Right ventricle myocardium superior (tissue), 1 donor: ENCODE measurements at places on chromosomes 1 and 21. TPM values are rescaled to one million over a fixed set of nuclear protein-coding genes. Genes with fewer than 3 reads are reported as not detected.

The NID1 gene
- 51.2 TPM for total RNA-seq

The SWT1 gene
- total RNA-seq = 6.1 TPM

The C1QC gene
- total RNA-seq = 110 TPM

The GOLT1A gene
- total RNA-seq = not detected

The KPRP gene
- not detected for total RNA-seq

- no peak for DNase-seq
Measured at GRCh38 chr1:228901936-228902681, 166.8 kb downstream of the RHOU start.

DNA sequence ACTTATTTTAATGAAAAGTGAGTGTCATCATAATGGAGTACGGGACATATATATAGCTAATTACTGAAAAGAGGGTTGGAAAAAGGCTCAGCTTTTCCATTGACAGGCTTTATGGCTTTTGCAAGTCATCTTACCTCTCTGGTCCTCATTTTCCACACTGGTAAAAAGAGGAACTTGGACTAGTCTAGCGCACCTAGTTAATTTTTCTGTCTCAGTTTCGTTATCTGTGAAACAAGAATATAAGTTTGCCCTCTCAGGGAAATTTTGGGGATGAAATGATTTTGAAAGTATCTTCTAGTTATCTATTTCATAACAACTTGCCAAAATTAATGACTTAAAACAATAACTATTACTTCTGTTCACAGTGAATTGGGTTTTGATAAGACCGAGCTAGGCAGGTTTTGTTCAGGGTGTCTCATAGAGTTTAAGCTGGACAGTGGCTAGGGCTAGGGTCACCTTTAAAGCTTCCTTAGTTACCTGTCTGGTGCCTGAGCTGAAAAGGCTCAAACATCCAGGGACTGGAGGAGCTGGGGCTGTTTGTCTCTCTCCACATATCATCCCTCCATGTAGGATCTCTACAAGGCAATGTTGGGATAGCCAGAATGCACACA is 91.7 kb downstream of the TYW3 start:
- no peak for DNase-seq

GRCh38 chr1:28934676-28935075 is 20.3 kb downstream of the EPB41 start:
- DNase-seq = no peak

- DNase-seq = no peak
Measured at GRCh38 chr1:221488550-221488949, 253.3 kb downstream of the DUSP10 start.

DNA sequence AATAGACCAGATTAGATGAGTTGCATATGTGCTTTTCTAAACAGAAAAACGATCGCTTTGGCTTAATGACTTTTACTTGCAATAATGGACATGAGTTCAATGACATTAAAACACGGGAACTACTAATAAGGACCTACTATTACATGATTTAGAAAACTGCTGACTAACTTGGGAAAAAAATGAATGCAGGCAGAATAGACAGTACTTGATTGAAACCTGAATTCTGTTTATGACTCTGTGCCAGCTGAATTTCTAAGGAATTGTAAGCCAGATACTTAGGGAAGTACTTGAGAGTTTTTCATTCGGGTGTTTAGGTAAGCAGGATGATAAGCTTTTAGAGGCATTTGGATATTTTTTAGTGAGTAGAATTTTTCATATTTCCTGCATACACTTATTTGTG is 12.0 kb downstream of the ADGRL2 start:
- no peak for DNase-seq

- DNase-seq = no peak
Measured at GRCh38 chr21:41564871-41565274, 56.9 kb upstream of the TMPRSS2 start.

- DNase-seq = no peak
Measured at GRCh38 chr1:29634746-29635335, 398.5 kb downstream of the PTPRU start.

DNA sequence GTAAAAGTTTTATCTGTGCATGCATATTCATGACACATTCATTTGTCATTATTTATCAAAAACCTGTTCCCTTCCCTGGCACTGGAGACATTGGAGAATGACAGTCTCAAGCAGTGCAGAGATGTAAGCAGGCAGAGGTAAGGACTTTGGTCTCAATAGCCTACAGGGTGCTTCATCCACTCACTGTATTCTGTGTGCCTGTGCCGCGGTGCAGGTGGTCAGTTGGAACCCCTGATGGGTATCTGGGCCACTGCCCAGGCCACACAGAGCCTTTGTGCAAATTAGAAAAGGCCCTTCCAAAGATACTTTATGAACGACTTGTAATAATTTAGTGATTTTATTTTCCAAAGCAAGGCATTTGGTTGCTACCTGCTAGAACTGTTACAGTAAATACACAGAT is 44.0 kb downstream of the CDC42 start:
- DNase-seq = no peak

DNA sequence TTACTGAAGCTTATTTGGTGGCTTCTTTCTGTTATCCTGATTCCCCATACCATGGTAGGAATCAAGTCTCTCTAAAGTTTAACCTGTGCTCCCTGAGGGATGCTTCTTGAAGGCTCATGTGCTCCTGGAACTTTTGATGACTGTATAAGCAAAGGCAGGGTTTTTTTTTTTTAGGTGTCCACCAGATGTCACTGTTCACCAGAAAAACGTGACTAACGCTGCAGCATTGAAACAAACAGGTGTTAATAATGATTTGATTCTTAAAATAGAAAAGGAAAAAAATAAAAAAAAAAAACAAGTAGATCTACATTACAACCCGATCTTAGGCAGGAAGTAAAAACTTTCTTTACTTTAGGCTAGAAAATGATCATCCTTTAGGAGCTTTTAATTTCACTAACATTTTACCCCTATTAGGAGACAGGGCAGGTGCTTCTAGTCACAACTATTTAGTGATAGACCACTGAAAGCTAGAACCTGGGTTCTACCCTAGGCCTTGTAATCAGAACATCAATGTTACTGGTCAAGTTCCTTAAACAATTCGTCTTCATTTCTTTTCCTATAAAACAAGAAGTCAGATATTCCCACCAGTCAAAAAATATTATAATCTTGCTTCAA is 223.0 kb downstream of the PLA2G4A start:
- DNase-seq = no peak

GRCh38 chr1:66403007-66403731 is 130.8 kb upstream of the SGIP1 start:
- DNase-seq = no peak

- peak; percentile 47 for DNase-seq
Measured at GRCh38 chr1:110746644-110747259, 72.0 kb upstream of the KCNA3 start.

DNA sequence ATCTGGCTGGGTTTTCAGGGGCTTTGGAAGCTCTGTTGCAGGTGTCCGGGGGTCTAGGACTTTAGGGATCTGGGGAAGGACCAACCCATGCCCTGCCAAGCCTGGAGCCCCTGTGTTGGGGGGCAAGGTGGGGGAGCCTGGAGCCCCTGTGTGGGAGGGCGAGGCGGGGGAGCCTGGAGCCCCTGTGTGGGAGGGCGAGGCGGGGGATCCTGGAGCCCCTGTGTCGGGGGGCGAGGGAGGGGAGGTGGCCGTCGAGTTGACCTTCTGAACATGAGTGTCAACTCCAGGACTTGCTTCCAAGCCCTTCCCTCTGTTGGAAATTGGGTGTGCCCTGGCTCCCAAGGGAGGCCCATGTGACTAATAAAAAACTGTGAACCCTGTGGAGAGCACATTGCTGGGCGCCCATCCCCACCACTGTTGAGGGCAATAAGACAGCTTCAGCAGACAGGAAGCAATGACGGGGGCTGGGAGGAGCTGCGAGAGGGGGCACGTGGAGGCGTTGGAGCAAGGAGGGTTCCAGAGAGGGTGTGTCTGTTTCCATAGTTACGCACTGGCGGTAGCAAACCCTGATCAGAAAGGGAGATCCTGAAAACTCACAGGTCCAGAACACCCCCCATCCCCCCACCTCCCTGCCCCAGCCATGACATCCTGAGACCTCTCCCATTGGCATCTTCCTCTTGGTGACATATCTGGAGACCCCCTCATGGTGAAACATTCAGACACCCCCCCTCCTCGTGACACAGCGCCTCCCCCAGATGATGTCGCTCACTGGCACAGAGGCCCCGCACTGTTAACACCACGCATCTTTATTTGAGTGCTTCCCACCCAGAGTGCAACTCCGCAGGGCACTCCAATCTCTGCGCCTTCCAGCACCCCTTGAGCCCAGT is 8.4 kb downstream of the MYBPH start:
- no peak for DNase-seq

DNA sequence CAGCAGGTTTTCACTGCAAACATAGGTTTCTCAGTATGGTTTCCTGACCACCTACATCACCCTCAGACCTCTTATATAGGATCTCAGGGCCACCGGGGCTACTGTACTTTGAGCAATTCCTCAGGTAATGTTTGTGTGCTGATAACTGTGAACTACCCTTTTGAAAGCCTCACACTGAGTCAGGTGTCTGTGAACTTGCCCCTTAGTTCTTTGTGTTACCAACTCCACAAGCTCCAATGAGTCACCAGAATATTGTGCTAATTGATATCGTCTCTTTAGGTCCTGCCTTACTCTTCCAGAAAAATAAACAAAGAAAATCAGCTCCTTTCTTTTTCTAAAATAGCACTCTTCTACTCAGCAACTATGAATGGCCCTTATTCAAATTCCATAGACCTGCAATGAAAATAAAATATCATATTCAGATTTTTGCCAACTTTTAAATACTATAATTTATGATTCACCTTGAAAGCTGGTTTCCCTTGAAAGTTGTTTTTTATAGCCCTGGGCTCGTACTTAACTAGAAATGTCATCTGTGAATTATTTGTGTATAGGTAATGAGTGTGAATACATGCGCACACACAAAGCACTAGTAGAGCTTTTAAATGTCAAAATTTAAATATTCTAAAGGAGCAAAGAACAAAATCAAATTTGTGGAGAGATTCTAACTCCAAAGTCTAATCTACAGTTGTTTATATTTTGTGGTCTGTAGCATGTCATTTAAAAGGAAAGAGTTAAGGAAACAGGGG is 88.1 kb upstream of the WARS2 start:
- DNase-seq = no peak

DNA sequence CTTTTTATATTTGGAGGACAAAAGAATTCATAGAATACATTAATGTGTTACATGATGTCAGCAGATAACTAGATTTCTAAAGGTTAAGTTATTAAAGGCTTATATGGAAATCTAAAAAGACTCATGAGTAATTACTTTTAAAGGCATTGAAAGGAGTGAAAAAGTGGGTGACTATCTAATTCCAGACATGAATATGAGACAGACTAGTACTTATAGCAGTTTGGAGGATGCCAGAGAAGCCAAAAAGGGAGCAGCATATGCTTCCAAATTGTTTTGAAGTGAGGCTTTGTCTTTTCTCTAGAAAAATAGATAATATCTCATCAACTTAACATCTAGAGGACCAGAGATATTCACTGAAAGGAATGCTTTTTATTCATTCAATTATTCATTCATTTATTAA is 275.5 kb upstream of the CACYBP start:
- DNase-seq = no peak
